ENCODE measurements at places on chromosomes 16 and 17.
A peak's percentile ranks its signal among the peaks of the same experiment; 100 is the strongest.

DNA sequence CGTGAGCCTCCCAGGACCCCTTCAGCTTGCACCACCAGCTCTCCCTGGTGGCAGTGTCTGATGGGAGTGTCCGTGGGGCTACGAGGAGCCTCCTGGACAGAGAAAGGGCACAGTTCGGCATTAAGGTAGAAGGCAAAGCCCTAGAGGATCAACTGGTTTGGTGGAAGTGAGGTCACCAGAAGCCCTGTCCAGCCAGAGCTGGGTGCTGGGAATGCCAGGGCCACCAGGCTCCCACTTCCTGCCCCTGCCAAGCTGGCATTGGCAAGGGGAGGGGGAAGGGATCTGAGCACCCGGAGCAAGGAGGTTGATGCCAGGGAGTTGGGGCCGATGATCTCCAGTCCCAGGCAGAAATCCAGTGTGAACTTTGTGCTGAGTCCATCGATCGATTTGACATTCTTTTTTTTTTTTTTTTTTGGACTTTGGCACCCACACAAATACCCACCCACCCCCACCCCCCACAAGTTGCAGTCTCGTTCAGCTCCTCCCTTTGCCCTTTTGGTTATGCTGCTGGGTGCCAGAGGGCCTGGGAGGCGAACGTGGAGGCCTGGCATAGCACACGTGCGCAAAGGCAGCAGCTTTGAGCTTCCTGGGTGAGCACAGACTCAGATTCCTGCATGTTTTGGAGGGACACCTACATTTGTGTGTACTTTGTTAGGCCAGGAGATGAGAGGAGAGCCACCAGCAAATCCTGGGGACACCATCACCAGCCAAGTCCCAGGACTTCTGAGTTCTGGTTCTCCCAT, 2.1 kb downstream of the NHERF1 start:
- no peak for DNase-seq

DNA sequence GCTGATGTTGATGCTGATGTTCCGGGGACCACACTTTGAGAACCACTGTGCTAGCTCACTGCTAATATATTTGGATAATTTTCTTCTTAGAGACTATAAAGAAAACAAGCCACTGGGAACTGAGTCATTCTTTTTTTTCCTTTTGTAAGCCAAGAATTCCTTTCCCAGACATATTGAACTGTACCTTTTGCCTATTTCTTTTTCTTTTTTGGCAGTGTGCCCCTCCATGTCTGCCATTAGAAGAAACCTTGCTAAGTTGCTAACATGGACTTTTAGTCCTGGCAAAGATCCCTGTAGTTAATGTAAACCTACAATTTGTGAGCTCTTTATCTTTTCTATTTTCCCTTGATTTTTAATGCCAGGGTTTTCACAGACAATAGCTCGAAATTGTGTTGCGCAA, 17.3 kb upstream of the ERCC4 start:
- no peak for DNase-seq

DNA sequence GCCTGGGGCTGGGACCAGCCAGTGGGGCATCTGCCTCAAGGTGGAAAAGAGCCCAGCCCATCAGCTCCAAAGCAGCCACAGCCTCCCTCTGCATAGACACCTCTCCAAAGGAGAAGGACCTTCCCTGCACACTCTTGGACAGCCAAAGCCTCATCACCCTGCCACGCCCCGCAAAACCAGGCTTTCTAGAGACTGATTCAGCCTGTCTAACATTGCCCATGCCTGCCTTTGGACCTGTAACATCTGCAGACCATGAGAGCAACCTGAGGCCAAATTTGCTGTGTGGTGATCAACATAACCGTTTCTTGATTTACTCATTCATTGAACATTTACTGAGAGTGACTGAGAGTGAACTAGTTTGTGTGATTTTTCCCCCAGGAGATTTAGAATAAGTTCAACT, 219.7 kb upstream of the HSBP1 start:
- DNase-seq, result no peak

- no peak for DNase-seq
These were observed 359.3 kb downstream of the NPIPA8 start for GRCh38 chr16:17977260-17977659.

DNA sequence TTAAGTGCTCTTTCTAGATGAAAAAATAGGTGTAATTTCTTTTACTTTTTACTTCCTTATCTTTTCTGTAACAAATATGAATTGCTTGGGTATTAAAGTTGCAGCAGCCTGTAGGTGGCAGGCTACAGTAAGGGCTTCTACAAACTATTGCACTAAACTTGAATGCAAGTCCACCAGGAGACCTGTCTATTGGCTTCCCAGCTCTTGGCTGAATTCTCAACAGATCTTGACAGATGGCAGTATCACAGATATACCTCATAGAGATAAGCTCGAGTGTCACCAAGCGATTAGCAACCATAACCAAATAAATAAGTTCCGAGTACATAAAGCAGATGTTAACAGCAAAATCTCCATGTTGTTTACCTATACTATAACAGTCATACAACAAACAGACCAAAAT, 5.9 kb downstream of the BBS2 start:
- peak; percentile 88 for DNase-seq

GRCh38 chr17:17666111-17666714, 15.0 kb upstream of the RAI1 start:
- DNase-seq, result no peak

GRCh38 chr16:87165885-87166284, 151.3 kb downstream of the C16orf95 start:
- DNase-seq, result no peak

DNA sequence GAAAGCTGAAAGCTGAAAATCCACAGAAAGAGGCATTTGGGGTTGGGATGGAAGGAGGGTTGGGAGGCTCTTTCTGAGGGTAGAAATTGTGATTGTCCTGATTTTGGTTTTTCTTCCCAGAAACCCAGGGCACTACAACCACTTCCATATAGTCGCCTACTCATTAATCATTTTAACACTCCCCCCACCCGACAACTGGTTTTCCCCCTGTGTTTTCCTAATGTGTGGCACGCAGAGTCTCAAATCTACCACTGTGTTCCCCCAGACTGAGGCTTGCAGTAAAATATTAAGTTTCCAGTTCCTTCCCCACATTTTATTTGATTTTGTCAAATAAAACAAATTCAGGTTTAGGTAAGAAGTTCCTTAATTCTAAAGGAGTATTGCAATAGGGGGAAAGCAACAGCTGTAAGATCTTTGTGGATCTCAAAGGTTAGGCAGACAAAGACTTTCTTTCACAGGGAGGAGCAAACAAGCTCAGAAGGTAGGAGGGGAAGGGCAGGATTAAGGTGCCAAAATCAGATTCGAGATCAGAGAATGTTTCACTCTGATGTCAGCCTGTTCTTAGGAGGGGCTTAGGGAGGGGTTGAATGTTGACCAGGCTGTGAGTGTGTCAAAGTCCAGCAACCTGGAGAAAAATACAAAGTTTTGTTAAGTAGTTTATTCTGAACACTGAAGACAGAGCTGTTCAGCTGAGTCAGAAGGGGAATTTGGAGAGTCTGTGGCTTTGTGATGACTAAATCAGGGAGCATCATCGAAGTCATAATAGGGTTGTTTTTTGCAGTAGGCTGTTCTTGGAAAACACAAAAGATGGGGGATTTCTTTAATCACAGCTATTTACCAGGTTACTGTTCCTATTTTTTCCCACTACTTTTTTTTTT, 3.6 kb downstream of the ZNF267 start:
- peak; percentile 65 for DNase-seq

- peak; percentile 70 for DNase-seq
These were observed 102.2 kb downstream of the TRIM37 start for GRCh38 chr17:59004338-59005111.

- no peak for DNase-seq
These were observed 184.9 kb downstream of the SEC14L1 start for GRCh38 chr17:77325577-77326075.

GRCh38 chr16:7744546-7745264, 412.1 kb downstream of the RBFOX1 start:
- DNase-seq, result peak; percentile 87

DNA sequence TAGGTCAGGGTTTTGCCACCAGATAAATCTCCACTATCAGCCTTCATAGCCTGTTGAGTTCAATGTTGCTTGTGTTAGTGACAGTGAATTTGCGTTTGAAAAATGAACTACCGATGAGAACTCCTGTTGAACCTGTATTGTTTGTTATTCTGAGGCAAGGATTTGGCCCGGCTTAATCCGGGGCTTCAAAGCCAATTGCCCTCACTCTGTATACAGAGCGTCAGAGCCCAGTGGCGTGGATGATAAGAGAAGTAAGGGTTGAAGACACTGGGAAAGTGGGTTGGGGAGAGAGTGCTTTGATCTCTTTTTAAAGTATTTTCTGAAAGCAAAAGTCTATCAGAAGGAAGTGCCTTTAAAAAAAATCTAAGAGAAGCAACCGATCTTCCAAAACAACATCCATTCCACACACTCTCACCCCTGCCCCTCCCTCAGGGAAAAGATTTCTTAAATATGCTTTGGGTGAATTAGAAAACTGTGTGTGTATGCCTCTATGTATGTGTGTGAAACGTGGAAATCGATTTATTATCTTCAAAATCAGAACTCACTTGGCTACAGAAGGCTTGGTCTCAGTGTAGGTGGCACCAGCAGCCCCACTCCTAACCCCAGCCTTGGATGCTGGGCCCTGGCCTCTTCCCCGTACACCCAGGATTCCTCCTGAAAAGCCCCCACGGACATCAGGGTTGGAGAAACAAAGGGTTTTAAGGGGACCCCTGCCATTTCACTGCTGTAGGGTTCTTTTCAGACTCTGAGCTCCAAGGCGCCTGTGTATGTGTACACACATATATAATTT, 8.8 kb downstream of the TBX4 start:
- no peak for DNase-seq

GRCh38 chr17:49687878-49688491, 10.1 kb upstream of the SPOP start:
- no peak for DNase-seq

DNA sequence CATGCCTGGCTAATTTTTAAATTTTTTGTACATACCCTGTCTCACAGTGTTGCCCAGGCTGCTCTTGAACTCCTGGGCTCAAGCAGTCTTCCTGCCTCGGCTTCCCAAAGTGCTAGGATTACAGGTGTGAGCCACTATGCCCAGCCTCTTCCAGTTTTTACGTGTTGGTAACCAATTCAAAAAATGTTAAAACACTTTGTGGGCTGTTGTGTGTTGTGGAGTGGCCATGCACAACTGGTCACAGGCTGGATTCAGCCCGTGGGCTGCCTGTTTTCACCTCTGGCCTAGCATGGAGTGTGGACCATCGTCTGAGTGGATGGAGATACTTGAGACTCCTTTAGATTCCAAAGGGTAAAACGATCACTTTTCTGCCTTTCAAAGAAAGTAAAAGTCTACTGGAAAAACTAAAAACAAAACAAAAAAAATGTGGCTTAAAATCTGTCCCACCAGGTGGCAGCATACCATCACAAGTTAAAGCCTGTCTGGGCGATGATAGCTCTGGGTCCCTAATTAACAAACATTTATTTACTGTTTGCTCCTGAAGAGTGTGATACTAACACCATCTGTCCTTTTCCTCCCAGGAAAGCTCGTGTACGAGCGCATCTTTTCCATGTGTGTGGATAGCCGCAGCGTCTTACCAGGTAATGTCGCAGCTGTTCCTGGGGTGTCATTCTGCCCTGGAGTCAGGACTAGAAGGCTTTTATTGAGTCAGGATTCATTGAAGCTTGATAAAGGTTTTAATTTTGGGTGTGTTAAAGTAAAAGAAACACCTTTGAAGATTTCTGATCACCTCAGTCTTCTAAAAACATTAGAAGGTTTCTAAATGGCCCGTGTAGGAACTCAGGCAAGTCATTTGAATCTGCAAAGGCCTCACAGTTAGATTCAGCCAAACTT, 45.8 kb downstream of the VPS35L start:
- DNase-seq, result peak; percentile 90

GRCh38 chr17:70329721-70330120, 160.4 kb downstream of the KCNJ2 start:
- DNase-seq, result no peak

- no peak for DNase-seq
These were observed 71.3 kb downstream of the SOX9 start for GRCh38 chr17:72191921-72192799.

GRCh38 chr16:80158766-80159165, 382.0 kb upstream of the DYNLRB2 start:
- peak; percentile 7 for DNase-seq

DNA sequence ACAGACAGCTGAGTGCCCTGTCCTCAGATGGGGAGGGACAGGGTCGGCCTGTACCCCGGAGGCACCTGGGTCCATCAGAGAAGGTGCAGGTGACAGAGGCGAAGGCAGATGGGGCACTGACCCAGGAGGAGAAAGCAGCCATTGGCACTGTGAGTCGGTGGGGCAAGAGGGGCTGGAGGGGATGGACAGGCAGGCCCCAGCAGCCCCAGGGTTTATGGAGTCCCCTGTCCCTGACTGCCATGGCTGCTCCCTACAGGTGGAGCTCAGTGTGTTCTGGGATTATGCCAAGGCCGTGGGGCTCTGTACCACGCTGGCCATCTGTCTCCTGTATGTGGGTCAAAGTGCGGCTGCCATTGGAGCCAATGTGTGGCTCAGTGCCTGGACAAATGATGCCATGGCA, 32.1 kb downstream of the ANKRD40 start:
- DNase-seq, result no peak

DNA sequence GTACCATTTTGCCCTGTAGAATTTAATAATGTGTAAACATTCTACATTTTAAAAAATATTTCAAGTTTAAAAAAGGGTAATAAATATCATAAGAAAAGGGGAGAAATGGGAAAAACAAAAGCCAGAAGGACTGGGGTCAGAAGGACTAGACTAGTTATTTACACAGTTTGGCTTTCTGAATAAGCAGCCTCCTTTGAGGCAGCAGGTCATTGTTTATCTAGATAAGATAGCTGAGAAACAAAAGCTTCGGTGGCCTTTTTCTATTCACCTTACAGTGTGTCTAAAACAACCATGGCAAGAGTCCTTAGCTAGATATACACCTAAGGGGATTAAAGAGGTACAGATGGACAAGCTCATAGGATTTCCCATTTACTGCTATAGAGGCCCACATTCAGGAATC, 396.5 kb upstream of the PMFBP1 start:
- DNase-seq, result no peak

GRCh38 chr17:82662711-82663261, 14.5 kb upstream of the WDR45B start:
- DNase-seq, result no peak

GRCh38 chr16:55501549-55502322, 7.1 kb upstream of the LPCAT2 start:
- DNase-seq, result no peak

GRCh38 chr17:14067347-14067746, 2.0 kb upstream of the COX10 start:
- DNase-seq, result no peak

- DNase-seq, result no peak
These were observed 47.7 kb downstream of the IRF8 start for GRCh38 chr16:85946541-85947124.

DNA sequence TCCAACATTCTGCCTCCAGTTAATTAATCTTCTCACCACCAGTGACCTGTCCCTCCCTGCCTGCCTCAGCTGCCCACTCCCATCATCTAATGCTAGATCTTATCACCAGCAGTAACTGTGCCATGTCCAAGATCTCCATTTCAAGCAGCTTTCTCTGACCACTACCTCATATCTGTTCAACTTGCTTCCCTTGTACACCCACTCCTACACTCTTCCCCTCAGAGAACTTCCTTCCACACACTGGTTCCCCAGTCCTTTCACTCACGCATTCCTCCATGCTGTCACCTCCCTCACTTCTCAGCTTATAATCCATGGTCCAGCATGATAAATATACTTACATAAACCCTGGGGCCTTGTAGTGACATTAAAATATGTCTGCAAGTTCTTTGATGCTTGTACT, 31.8 kb upstream of the DYNLL2 start:
- DNase-seq, result no peak

Measured in pons (tissue), 1 donor.